ENCODE measurements at places on chromosomes 6 and 20.
A peak's percentile ranks its signal among the peaks of the same experiment; 100 is the strongest.

DNA sequence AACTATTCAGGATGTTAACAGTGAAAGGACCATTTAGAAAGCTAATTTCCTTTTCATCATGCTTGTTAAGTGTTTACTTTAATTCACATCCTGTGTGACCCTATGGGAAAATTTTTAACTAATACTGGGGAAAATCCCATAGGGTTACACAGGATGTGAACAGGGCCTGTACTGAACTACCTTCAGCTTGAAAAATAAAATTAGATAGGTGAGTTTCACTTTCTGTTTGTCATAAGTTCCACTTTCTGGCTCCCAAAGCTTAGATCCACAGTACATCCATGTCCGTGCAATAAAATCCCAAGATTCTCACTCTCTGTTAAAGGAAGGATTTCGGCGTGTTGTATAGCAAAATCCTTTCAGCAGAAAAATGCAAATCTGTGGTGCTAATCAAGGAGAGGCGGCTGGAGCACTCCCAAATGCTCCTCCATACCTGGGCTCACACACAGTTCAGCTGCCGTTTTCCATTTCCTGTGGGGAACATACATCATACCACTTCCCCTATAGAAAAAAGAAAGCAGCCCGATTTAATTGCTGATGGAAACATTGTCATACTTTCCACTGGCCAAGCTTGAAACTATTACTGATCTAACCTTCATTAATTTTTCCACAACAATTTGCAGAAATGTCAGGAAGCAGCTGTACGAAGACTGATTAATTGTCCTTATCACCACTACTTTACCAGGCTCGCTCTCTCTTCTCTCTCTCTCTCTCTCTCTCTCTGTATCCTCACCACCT lies 125.2 kb downstream of the HIVEP2 start:
- H3K36me3 ChIP-seq: no peaks in the 10 kb centered on the region
- peaks cover 66% of the 10 kb centered on the region for H3K4me1 ChIP-seq
- no peaks in the 10 kb centered on the region for H3K27me3 ChIP-seq

DNA sequence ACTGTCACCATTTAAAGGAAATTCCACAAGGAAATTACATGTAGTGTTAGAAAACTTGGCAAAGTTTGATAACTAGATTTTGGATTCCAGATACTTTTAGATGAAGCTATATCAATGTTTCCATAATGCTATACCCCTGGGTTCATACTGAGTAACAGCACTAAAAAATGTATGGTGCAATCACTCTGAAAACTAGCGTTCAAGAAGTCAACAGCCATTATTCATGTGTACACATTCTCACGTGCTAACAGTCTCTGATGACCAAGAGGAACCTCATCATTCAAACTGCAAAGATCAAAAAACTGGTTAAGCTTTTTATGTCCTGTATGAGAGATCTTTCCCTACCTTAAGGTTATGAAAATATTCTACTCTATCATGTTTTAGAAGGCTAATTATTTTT lies 197.6 kb downstream of the GMDS start:
- H3K27me3 ChIP-seq: no peaks in the 10 kb centered on the region
- no peak overlapping the region for H3K27ac ChIP-seq
- H3K4me3 ChIP-seq: no peak overlapping the region
- no peaks in the 10 kb centered on the region for H3K36me3 ChIP-seq

GRCh38 chr6:34468378-34468892 lies 2.6 kb downstream of the PACSIN1 start:
- peaks cover 43% of the 10 kb centered on the region for H3K27me3 ChIP-seq
- no peak overlapping the region for H3K27ac ChIP-seq
- no peak for DNase-seq
- H3K36me3 ChIP-seq: no peaks in the 10 kb centered on the region
- no peak overlapping the region for H3K4me3 ChIP-seq

DNA sequence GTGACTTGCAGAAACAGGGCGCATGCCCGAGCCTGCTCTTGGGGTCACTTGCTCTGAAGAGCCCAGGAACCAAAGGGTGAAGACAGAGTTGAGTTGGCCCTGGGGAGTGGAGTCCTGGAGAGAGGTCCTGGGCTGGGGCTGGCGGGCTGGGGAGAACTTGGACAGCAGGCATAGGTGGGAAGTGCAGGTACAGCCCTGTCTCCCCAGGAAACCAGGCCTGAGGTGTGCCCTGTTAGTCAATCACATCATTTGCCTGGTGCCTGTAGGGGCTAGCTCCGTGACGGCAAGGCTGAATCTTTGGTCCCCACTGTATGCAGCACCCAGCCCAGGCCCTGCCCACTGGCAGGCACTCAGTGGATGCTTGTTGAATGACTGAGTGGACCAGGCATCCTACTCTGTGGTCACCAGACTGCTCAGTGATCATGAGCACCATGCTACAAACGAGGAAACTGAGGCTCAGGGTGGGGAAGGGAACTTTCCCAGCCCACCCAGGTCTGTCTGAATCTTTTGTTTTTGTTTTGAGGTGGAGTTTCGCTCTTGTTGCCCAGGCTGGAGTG lies 15.6 kb upstream of the NOL4L start:
- no peak overlapping the region for H3K27ac ChIP-seq
- H3K4me3 ChIP-seq: no peak overlapping the region
- no peaks in the 10 kb centered on the region for H3K27me3 ChIP-seq
- no peaks in the 10 kb centered on the region for H3K4me1 ChIP-seq
- H3K36me3 ChIP-seq: no peaks in the 10 kb centered on the region

- DNase-seq: no peak
- peaks cover 46% of the 10 kb centered on the region for H3K4me1 ChIP-seq
- H3K27me3 ChIP-seq: no peaks in the 10 kb centered on the region
- no peak overlapping the region for H3K27ac ChIP-seq
- no peaks in the 10 kb centered on the region for H3K36me3 ChIP-seq
Measured at GRCh38 chr6:111788379-111789276, 84.6 kb downstream of the FYN start.

GRCh38 chr20:46132705-46133120 lies 14.6 kb downstream of the CD40 start:
- H3K27ac ChIP-seq: no peak overlapping the region
- no peak for DNase-seq
- H3K4me1 ChIP-seq: peaks cover 41% of the 10 kb centered on the region
- H3K36me3 ChIP-seq: no peaks in the 10 kb centered on the region
- no peak overlapping the region for H3K4me3 ChIP-seq

DNA sequence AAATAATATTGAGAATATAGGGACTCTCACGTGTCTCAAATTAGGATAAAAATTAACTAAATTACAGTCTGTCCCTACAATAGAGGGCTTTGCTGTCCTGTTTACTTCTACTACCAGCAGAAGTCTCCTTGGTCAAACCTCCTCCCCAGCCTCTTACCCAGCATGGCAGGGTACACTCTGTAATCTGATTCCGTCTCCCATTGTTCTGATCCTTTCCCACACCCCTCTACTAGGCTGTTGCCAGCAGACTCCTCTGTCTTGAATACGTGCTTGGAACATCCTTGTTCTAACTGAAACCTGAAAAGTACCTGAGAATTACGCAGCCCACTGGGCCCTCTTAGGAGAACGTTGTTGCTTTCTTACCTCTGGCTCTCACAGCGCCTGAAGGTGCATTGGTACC lies 112.2 kb upstream of the PREP start:
- H3K4me3 ChIP-seq: no peak overlapping the region
- peaks cover 6% of the 10 kb centered on the region for H3K4me1 ChIP-seq
- H3K27ac ChIP-seq: no peak overlapping the region
- H3K27me3 ChIP-seq: no peaks in the 10 kb centered on the region

- H3K27ac ChIP-seq: no peak overlapping the region
- DNase-seq: no peak
- no peaks in the 10 kb centered on the region for H3K36me3 ChIP-seq
- H3K4me3 ChIP-seq: no peak overlapping the region
Measured at GRCh38 chr6:12075067-12075563, 63.0 kb downstream of the HIVEP1 start.

DNA sequence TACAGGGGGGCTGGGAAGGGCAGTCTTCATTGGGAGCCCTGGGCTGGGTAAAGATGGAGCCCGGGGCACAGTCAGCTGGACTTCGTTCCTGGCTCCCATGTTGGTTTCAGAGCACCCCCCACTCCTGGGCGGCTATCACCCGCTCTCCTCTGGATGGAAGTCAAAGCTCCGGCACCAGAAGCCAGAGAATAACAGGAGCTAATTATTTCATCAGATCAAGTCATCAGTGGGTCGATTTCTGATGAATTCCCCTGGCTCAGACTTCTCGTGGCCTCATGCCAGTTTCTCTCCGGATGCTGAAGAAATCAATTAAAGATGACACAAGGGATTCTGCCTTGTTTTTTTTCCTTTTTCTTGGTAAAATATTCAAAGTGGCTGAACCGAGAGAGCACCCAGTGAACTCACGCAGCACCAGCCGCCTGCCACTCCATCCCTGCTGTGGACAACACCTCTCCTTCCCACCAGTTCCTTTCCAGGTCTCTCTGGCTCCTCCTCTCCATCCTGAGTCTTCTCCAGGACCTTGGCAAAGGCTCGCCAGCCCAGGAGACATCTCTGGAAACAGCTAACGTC lies 22.5 kb downstream of the SULF2 start:
- no peaks in the 10 kb centered on the region for H3K36me3 ChIP-seq
- no peak for DNase-seq

DNA sequence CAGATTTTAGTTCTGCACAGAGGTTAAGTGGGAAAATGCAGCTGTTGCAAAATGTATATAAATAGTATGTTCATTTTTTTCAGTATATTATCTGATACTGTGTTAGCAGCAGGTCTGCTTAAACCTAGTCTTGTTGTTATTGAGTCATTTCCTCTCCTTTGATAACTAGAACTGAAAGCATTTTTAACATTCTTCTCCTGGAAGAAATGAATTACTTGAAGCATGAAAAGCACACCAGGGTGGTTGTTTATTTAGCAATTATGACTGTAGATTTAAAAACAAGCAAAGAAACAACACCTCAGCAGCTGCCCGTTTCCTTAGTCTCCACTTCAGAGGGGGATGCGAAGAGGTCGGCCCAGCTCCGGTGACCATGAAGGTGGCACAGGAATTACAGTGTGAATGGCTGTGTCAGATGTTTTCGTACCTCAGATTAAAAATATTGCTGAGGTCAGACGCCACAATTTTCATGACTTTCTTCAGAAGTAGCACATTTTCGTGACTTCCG lies 53.5 kb downstream of the GOPC start:
- no peak for DNase-seq
- H3K36me3 ChIP-seq: no peaks in the 10 kb centered on the region
- no peaks in the 10 kb centered on the region for H3K4me1 ChIP-seq

DNA sequence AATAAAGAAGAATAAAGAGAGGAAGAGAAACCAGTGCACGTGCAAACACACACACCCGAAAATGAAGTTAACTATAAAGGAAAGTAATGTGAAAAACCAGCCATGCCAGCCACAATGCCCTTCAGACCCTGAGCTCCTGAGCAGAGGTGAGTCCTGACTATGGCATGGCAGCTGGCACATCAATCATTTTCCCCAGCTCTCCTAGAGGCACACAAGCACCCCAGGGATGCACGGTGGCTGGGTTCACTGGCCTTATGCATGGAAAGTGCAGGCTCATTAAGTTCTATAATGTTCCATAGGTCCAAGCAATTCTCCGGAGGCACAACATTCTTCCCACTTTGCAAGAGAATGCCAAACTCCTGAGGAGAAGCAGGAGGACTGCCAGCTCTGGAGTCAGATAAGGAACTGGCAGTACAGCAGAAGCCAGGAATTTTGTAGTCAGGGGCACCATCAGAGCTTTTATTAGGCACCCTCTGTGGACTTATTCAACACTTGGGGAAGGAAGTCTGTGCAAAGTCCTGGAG lies 175.0 kb upstream of the PRDM1 start:
- H3K4me3 ChIP-seq: no peak overlapping the region
- H3K27me3 ChIP-seq: no peaks in the 10 kb centered on the region
- H3K27ac ChIP-seq: no peak overlapping the region
- H3K36me3 ChIP-seq: no peaks in the 10 kb centered on the region

GRCh38 chr6:30840084-30840934 lies 44.0 kb upstream of the DDR1 start:
- no peak for DNase-seq
- H3K27me3 ChIP-seq: no peaks in the 10 kb centered on the region
- H3K27ac ChIP-seq: peak overlapping the region; percentile 58
- H3K36me3 ChIP-seq: no peaks in the 10 kb centered on the region

- H3K27ac ChIP-seq: no peak overlapping the region
- no peak for DNase-seq
- H3K36me3 ChIP-seq: no peaks in the 10 kb centered on the region
- no peaks in the 10 kb centered on the region for H3K27me3 ChIP-seq
Measured at GRCh38 chr20:4929686-4930397, 71.5 kb downstream of the SLC23A2 start.

GRCh38 chr20:38748861-38749149 lies 545 bp downstream of the ACTR5 start:
- H3K4me1 ChIP-seq: peaks cover 14% of the 10 kb centered on the region
- peak overlapping the region; percentile 90 for H3K27ac ChIP-seq
- no peak for DNase-seq
- H3K36me3 ChIP-seq: peaks cover 9% of the 10 kb centered on the region
- no peaks in the 10 kb centered on the region for H3K27me3 ChIP-seq

DNA sequence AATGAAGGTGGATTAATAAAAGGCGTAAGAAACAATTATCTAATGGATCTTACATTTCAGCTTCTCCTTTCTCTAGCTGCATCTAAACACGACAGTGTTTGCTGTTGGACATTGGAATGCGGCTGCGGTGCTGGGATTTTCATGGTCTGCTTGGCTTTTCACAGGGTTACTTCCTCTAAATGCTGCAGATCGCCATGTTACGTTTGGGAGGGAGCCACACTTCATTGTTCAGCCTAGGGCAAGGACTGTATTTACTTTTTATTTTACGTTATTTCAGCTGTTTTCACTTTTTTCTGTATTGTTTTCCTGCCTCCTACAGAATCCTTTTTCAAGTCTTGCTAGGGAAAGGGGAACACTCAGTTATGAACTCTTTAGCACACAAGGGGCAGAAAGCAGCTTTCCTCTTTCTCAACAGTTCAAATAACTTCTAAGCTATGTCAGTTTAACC lies 97.9 kb upstream of the MTHFD1L start:
- H3K4me3 ChIP-seq: no peak overlapping the region
- DNase-seq: no peak
- H3K4me1 ChIP-seq: peaks cover 40% of the 10 kb centered on the region
- H3K36me3 ChIP-seq: no peaks in the 10 kb centered on the region
- H3K27me3 ChIP-seq: no peaks in the 10 kb centered on the region

- H3K4me1 ChIP-seq: no peaks in the 10 kb centered on the region
- H3K27ac ChIP-seq: no peak overlapping the region
- no peaks in the 10 kb centered on the region for H3K36me3 ChIP-seq
Measured at GRCh38 chr6:125665295-125665814, 84.1 kb upstream of the HEY2 start.

GRCh38 chr6:36822506-36823269 lies 16.6 kb downstream of the CPNE5 start:
- H3K36me3 ChIP-seq: no peaks in the 10 kb centered on the region
- peaks cover 72% of the 10 kb centered on the region for H3K4me1 ChIP-seq
- no peaks in the 10 kb centered on the region for H3K27me3 ChIP-seq
- no peak for DNase-seq
- H3K4me3 ChIP-seq: no peak overlapping the region

- H3K4me1 ChIP-seq: no peaks in the 10 kb centered on the region
- H3K36me3 ChIP-seq: no peaks in the 10 kb centered on the region
Measured at GRCh38 chr6:19638931-19639330, 198.2 kb upstream of the ID4 start.

All from esophagus squamous epithelium (tissue), 5 donors.